IMR-90 (cell line): ENCODE measurements at places on chromosomes 3 and 15. TPM values are rescaled to one million over a fixed set of nuclear protein-coding genes. Genes with fewer than 3 reads are reported as not detected.

Gene ANKUB1
- total RNA-seq = not detected in 2 replicates

Gene DLL4
- total RNA-seq = 1.7 and 1.8 TPM in 2 replicates

Gene TTC21A
- 0.56 and 0.90 TPM in 2 replicates for total RNA-seq

Gene SAMMSON
- total RNA-seq = not detected in 2 replicates

Gene GCNT3
- total RNA-seq = not detected in 2 replicates

Gene NUSAP1
- total RNA-seq = 92.5 and 123 TPM in 2 replicates

Gene GRK7
- not detected in 2 replicates for total RNA-seq

Gene GOLGA6D
- total RNA-seq = not detected in 2 replicates

Gene SNX22
- under 0.01 and 0.18 TPM in 2 replicates for total RNA-seq

Gene ISLR
- under 0.01 TPM in 2 replicates for total RNA-seq

Gene EIF2B5
- total RNA-seq = 32.5 and 37.6 TPM in 2 replicates

Gene KIAA1143
- 16.8 and 23.9 TPM in 2 replicates for total RNA-seq

Gene PLSCR4
- total RNA-seq = 2.8 and 3.8 TPM in 2 replicates

Gene MESP1
- total RNA-seq = under 0.01 TPM in 1 of 2 replicates, not detected in the other

Gene SORD
- total RNA-seq = 21.9 and 34.2 TPM in 2 replicates

Gene C3orf20
- not detected in 2 replicates for total RNA-seq

Gene MAP1A
- total RNA-seq = 47.2 and 48.2 TPM in 2 replicates

Gene SLC51A
- total RNA-seq = not detected in 2 replicates

Gene FOXL2
- not detected in 2 replicates for total RNA-seq

Gene GABRR3
- total RNA-seq = not detected in 2 replicates

Gene PIK3CB
- total RNA-seq = 6.3 and 7.5 TPM in 2 replicates

Gene TTLL13
- total RNA-seq = not detected in 2 replicates

Gene CCR9
- total RNA-seq = not detected in 2 replicates

Gene ZNF385D
- 0.18 and 0.28 TPM in 2 replicates for total RNA-seq

Gene PPARG
- total RNA-seq = 21.9 and 23.8 TPM in 2 replicates

Gene ACP3
- 0.28 and 0.54 TPM in 2 replicates for total RNA-seq

Gene ROPN1
- 0.18 TPM in 1 of 2 replicates, not detected in the other for total RNA-seq

Gene LRRIQ4
- total RNA-seq = not detected in 2 replicates

Gene SENP8
- 2.9 and 3.1 TPM in 2 replicates for total RNA-seq

Gene FAH
- total RNA-seq = 36.9 and 48.6 TPM in 2 replicates

Gene P2RY13
- not detected in 2 replicates for total RNA-seq

Gene DGKG
- 2.5 and 4.1 TPM in 2 replicates for total RNA-seq

Gene KNG1
- total RNA-seq = not detected in 2 replicates

Gene NEK10
- total RNA-seq = 6.6 and 7.5 TPM in 2 replicates

Gene UTS2B
- 0.72 and 0.83 TPM in 2 replicates for total RNA-seq

Gene AADACL2
- total RNA-seq = not detected in 2 replicates

Gene ACKR4
- 0.18 TPM in 1 of 2 replicates, not detected in the other for total RNA-seq

Gene PCSK6
- not detected in 2 replicates for total RNA-seq

Gene NR1I2
- total RNA-seq = not detected in 2 replicates

Gene C2CD4A
- not detected in 2 replicates for total RNA-seq

Gene ADGRG7
- total RNA-seq = not detected in 2 replicates

Gene HDGFL3
- total RNA-seq = 9.5 and 31.4 TPM in 2 replicates

Gene RFT1
- 23.5 and 28.6 TPM in 2 replicates for total RNA-seq

Gene TRPM1
- 0.28 TPM in 1 of 2 replicates, not detected in the other for total RNA-seq

Gene RLBP1
- not detected in 2 replicates for total RNA-seq

Gene SCG5
- total RNA-seq = 7.9 and 8.3 TPM in 2 replicates

Gene CCDC13
- 0.18 and 0.28 TPM in 2 replicates for total RNA-seq

Gene CFAP100
- total RNA-seq = not detected in 2 replicates

Gene RASGRP1
- total RNA-seq = 1.9 and 3.2 TPM in 2 replicates

Gene GOLGA8K
- not detected in 2 replicates for total RNA-seq

Gene EPHB1
- under 0.01 and 0.36 TPM in 2 replicates for total RNA-seq

Gene MRPL47
- 41.4 and 47.2 TPM in 2 replicates for total RNA-seq
